ENCODE measurements at places on chromosomes 4 and X.

DNA sequence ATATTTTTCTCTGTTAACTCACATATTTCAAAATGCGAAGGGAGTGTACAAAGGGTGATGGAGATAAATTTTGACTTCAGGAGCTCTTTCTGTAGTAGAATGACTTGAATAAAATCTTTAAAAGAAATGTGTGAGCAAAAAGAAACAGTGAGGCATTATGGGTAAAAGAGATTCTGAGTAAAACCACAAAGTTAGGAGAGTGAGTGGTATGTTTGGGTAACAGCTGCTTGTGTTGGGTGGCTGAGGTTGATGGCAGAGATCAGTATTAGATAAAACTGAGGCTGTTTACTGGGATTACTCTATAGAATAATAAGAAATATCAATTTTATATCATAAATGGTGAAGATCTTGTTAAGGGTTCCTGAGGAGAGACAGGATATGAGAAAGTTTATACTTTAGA, 434.2 kb upstream of the AMOT start:
- DNase-seq, result no peak

DNA sequence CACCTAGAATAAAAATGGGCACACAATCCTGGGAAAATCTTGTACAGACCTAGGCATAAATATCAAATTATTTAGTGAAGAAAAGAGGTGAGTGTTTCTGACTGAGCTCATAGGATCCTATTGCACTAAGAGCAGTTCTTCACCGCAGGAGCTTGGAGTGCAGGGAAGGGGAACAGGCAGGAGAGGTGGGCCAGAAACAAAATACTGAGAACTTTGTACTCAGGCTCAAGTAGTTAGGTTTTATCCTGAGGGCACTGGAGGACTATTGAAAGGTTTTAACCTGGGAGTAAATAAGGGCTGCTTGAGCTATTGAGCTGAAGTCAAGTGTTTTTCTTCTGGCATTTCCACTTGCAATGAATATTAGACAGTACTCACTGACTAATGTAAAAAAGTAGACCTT, 12.2 kb downstream of the EPHA5 start:
- no peak for DNase-seq

DNA sequence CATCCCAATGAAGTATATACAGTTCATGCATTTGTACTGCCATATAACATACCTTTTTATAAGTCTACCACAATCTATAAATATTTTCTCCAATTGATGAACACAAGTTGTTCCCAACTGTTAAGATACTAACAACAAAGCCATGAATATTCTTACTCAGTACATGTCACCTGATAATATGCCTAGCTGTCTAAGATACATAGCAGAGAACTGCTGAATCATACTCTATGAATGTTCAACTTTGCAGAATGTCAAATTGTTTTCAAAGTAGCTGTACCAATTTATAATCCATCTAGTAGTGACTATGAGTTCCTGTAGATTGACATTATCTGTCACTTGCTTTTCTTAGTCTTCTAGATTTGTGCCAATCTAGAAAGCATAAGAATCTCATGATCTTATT, 84.9 kb downstream of the RAB28 start:
- no peak for DNase-seq

GRCh38 chrX:45849261-45849862, 648.7 kb upstream of the DIPK2B start:
- DNase-seq, result peak; percentile 38

DNA sequence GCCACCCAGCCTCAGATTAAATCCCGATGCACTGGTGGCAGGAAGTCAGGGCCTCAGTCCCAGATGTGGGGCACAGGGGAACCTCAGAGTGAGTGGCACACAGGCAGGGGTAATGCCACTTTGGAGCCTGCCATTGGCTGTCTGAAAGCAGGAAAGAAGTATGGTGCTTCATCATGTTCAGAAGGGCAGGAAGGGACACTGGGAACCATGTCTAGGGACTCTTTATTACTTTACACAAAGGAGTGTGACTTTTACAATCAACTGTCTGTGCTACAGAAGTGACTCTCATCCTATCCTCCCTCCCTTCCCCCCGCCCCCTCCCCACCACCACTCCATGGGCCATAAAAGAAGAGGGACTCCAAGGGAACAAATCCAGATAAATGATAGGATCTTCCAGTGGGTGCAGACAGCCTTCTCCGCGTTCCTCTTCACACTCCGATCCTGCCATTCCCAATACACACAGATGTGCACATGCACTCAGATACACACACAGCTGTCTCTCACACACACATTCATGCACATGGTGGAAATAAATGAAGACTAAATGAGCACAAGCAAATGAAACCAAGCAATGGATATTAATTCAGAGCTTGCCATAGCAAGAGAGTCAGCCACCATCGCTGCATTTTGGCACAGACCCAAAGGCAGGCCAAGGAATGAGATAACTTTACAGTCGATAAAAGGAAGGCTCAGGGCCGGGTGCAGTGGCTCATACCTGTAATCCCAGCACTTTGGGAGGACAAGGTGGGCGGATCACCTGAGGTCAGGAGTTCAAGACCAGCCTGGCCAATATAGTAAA, 2.5 kb upstream of the TMEM154 start:
- no peak for DNase-seq

- no peak for DNase-seq
Measured at GRCh38 chrX:20433388-20433775, 166.7 kb upstream of the RPS6KA3 start.

GRCh38 chr4:61335241-61335763, 135.2 kb downstream of the ADGRL3 start:
- peak; percentile 30 for DNase-seq

DNA sequence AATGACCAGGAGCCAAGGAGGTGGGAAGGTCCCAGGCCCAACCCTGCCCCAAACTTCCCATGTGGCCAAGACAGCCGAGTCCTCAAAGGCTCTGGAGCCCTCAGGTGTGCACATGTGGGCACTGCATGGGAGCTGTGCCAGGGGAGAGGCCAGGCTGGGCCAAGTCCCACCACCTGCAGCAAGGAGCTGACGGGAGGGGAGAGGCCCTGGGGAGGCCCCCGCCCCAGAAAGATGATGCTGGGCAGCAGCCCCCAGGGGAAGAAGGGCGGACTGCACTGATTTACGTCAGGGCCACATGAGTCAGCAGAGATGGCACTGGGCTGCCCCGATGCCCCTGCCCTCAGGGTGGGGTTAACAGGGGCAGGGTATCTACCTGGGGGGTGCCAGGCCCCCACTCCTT, 1.4 kb downstream of the L1CAM start:
- DNase-seq, result no peak

DNA sequence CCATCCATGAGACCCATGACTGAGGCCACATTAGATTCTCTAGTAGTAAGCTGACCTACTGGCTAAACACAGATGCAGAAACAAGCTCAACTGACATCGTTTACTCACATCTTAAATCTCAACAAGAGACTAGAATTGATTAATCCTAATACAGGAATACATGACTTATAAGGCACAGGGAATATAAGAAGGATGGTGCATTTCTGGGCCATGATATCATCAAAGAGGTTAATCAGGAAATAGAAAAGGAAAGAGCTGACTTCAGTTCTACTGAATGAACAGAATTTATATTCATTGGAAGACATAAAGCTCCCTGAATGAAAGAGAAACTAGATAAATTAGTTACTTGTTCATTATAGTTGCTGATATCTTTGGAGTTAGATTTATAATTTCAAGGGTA, 1406.5 kb downstream of the STIM2 start:
- DNase-seq, result no peak

- DNase-seq, result no peak
Measured at GRCh38 chrX:128929271-128930057, 593.8 kb downstream of the SMARCA1 start.

DNA sequence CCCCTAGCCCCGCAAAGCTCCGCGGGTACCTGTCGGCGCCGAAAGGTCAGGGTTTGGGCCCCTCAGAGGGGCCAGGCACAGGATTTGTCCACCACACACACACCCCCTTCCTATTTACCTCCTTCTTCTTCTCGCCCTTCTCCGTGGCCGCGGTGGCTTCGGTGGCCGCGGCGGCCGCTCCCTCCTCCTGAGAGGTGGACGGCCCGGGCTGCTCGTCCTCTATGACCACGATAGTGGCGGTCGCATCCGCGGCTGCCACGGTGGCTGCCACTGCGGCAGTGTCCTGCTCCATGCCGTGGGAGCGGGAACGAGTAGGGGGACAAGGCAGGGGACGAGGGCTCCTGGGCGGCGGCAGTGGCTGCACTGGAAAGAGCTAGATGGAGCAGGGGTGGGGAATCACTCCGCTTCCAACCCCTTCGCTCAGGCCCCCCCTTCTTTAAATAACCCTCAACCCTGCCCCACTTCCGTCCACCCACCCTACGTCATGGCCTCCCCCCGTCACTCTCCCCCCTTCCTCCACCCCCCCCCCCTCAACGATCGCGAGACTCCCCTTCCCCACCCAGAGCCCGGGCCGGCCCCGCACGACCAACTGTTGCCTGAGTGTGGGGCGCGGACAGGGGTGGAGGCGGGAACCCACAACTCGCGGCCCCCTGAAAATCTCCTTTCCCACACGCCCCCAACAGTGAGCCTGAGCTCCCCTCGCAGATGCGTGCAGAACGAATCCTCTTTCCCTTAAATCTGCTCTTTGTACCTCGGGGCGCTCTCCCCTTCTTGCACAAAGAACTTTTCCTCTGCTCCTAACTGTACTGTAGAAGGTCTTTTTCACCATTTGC, at the start of gene SMARCA1:
SMARCA1 (minus strand) TSS at position 412 of the 833 bp plus-strand sequence; CDS start at position 292, 120 bp downstream.
- peak; percentile 56 for DNase-seq

GRCh38 chrX:71053217-71053621, 14.9 kb downstream of the SNX12 start:
- DNase-seq, result peak; percentile 12

- DNase-seq, result no peak
Measured at GRCh38 chr4:8115916-8116315, 42.7 kb downstream of the ABLIM2 start.

GRCh38 chrX:81195259-81195658, 6.5 kb downstream of the HMGN5 start:
- DNase-seq, result no peak

- DNase-seq, result no peak
Measured at GRCh38 chr4:47367761-47368160, 95.7 kb downstream of the COMMD8 start.

GRCh38 chr4:25182937-25183336, 22.7 kb upstream of the SEPSECS start:
- DNase-seq, result no peak

- no peak for DNase-seq
Measured at GRCh38 chr4:169202145-169202699, 68.5 kb downstream of the SH3RF1 start.

- peak; percentile 83 for DNase-seq
Measured at GRCh38 chr4:145609481-145610427, 9.4 kb upstream of the MMAA start.

- DNase-seq, result no peak
Measured at GRCh38 chrX:119226446-119226845, 9.6 kb upstream of the PGRMC1 start.

GRCh38 chr4:10020106-10020505, 1.2 kb downstream of the SLC2A9 start:
- no peak for DNase-seq

DNA sequence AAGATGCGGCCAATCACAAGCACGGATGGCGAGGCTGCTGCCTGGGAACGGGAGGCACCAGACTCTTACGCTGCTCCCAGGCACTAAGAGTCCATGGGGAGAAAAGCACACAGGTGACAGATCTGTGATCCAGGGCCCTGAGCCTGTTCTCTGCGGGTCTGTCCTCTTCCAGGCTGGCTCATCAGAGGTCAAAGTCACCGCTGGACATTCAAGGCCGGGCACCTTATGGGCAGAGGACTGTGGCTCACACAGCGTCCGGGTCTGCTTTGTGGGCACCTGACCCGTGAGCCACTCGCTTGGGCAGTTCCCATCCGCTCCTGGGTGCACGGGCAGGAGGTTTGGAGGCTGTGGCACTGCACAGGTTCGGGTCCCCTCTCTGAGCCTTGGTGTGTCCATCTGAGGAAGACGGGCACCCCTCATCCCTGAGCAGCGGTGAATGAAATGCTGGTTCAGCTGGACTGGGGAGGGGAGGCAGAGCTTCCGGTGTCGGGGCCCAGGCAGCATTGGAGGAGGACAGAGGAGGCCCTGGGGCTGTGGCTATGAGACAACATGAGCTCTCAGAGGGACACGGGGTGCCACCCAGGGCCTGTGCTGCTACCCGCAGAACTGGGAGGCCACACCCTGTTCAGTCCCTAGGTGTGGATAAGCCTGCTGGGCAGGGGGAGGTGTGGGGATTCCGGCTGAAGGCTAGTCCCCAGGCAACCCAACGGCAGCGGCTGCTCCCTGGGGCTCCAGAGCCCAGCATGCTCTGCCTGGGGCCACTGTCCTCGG, 61.2 kb upstream of the AFAP1 start:
- DNase-seq, result no peak

DNA sequence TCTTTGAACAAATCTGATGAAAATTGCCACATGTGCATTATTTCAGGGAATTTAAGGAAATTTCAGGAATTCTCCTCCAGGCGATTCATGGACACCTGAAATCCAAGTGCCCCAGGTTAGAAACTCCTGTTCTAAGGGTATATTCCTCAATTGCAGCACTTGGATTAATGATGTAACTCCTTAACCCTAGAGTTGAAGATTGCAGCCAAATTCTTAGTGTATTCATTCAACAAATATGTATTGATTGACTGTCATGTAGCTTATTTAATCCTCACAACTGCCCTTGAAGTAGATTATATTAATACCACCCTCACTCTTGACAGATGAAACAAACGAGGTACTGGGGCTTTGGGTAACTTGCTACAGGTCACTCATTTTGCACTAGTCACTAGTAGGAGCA, 11.3 kb downstream of the CETN2 start:
- DNase-seq, result no peak

- no peak for DNase-seq
Measured at GRCh38 chr4:56342746-56343145, 44.5 kb downstream of the AASDH start.

GRCh38 chrX:97756879-97757278, 873.2 kb downstream of the RPA4 start:
- DNase-seq, result no peak

- DNase-seq, result no peak
Measured at GRCh38 chr4:31877429-31877828, 1157.3 kb downstream of the PCDH7 start.

DNA sequence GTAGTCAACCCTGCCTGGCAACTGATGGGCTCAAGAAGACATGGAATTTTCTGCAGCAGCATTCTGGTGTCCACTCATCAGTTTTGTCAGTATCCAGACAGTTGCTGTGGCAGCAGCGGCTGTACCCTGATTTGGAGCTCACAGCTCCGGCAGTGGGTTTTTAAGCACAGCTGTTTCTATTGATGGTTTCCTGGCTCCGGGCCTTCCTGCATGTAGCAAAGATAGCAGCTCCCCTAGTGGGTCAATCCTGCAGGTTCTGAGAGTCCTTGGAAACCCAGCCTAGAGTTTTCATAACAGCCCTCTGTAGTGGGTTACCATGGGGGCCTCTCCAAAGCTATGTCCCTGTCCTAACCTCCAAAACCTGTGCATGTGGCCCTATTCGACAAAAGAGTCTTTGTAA, 84.0 kb upstream of the ATP6AP2 start:
- DNase-seq, result no peak

GRCh38 chrX:132802033-132802432, 156.4 kb downstream of the HS6ST2 start:
- no peak for DNase-seq

All from cerebellar cortex (tissue), 1 donor.